ENCODE measurements at places on chromosomes 11 and 22. TPM values are rescaled to one million over a fixed set of nuclear protein-coding genes. Genes with fewer than 3 reads are reported as not detected.

GRCh38 chr11:74319139-74319816 is 7.8 kb upstream of the P4HA3 start:
- DNase-seq, result no peak

Gene OR5A1
- polyA plus RNA-seq, result 0.05 TPM

- no peak for DNase-seq
Measured at GRCh38 chr11:62001450-62002191, 34.2 kb upstream of the FTH1 start.

DNA sequence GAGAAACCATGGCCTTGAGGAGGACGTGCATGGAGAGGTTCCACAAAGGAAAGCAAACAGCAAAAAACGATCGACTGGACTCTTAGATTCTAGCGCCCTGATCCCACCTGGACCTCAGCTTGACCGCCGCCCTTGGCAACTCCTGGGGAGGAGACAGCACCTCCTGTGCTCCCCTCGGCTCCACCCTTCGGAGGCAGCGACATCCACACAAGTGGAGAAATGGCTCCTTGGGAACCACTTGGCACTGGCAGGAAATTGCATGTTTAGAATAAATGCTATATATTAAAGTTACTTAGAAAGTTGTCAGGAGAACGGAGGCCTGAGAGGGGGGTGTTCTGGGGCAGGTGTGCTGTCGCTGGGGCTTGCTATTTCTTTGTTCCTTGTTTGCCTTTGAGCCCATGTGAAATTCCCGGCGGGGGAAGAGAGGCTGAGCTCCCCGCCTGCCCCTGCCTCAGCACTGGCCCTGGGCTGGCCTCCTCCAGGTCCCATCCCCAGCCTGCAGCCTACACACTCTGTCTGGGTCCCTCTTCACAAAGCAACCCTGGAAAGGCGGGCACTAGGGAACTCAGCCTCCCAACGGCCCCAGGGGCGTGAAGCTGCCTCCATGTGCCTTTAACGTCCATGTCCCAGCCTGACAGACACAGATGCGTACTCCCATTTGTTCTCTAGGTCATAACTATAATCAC is 395.3 kb downstream of the BRD1 start:
- DNase-seq, result no peak

Gene SLC22A25
- polyA plus RNA-seq, result not detected

DNA sequence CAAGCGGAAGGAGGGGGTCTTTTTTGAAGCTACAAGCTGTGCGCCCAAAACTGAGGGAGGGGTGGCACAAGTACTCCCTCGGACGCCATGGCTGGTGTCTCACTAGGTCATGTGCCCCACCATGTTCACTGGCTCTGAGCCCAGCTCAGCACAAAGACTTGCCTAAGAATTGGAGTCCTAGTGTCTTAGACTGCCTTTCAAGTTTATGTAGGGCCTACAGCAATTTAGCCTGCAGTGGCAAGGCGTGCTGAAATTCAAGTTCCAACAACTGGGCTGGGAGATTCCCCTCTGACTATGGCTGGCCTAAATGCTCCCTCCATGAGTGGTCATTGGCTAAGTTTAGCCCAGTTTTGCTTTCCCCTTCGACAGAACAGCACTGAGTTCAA is 27.3 kb downstream of the FCHSD2 start:
- DNase-seq, result no peak

GRCh38 chr11:119051440-119052162 is 5.4 kb downstream of the HYOU1 start:
- DNase-seq, result no peak

Gene RAB6A
- polyA plus RNA-seq, result 97.7 TPM

DNA sequence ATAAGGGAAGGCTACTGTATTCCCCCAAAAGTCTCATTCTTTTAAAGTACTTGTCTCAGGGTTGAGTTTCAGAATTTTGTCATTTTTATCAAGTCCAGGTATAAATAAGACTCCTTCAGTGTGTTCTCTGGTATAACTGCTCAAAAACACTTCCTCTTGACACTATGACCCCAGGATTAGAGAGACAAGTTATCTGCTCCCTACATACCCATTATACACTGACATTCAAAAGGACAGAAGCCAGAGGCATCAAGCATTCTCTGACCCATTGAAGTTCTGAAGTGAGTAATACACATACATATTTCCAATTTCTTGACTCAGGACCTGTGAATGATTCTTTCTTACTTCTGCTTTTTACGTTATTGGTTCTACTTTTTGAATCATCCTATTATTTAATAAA is 447.8 kb upstream of the CNTN5 start:
- no peak for DNase-seq

DNA sequence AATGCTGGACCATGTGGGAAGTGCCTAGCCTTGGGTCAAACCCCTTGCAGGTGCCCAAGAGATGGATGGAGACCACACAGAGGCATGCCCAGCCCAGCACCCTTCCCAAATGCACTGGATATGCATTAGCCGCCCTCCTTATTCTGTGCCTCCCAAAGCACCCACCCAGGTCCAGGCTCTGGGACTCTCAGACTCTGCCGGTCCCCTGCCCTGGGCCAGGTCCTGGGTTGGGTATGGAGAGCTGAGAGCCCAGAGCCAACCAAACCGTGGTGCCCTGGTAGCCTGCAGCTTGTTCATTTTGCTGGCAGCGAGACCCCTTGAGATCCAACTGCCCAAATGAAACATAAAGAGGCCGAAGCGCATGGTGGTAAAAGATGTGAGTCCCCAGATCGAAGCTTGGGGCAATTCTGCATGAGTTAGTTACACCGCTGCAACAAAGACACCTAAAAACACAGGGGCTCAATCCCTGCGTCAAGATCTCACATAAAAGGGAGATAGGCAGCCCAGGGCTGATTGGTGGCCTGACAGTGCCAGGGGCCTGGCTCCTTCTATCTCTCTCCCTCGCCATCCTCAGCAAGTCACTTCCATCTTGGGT is 61.5 kb downstream of the MYEOV start:
- no peak for DNase-seq

GRCh38 chr11:69280451-69280850 is 13.5 kb upstream of the MYEOV start:
- no peak for DNase-seq

- DNase-seq, result no peak
Measured at GRCh38 chr11:57324154-57324885, 432 bp downstream of the TNKS1BP1 start.

GRCh38 chr11:133937015-133937414 is 19.8 kb downstream of the IGSF9B start:
- DNase-seq, result no peak
